ENCODE measurements at places on chromosomes 12 and 14.

DNA sequence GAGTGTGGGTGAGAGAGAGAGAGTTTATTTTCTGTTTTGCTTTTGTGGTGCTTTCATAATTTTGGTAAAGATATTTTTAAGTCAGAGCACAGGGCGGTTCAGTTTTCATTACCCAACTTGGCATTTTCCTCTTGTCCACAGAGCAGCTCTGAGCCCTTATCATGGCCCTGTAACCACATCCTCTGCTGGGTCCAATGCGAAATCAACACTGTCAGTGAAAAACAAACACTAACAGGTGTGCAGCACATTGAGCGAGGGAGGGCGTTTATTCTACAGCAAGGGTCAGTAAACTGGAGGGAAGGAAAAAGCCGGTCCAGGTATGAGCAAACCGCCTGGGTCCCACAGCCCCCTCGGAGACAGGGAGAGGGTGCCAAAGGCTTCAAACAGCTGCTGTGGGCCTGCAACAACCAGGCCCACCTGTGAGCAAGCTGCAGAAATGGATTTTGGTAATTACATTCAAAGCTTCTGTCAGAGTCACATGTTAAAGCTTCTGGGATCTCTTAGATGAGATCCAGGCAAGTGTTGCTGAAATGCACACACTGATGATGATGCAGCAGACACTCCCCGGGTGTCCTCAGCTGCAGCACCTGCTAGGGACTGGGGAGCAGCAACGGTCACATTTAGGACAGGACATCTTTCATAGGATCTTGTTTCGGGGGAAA is 132.7 kb upstream of the DYRK2 start:
- no peak for DNase-seq

DNA sequence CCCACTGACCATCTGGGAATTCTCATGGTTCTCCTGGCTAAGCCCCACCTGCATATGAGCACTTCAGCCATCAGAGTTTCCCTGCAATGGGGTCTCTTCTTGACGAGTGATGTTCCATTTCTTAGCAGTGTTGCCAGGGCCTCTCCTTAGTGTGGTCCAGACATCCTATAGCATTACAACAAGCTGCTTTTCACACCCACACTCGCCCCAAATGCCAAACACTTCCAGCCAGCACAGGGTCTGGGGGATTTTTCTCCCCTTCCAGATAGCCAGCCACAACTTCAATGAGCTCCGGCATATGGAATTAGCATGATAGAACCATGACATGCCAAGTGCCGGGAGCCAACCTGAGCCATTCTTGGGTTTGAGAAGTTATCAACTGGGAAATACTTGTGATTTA is 267.4 kb downstream of the ZFP36L1 start:
- DNase-seq, result no peak

GRCh38 chr12:59619461-59620240 is 23.8 kb downstream of the SLC16A7 start:
- DNase-seq, result no peak

- no peak for DNase-seq
These were observed 180.8 kb downstream of the ADCK1 start for GRCh38 chr14:77980475-77981321.
